ENCODE measurements at places on chromosomes 3 and 15.

GRCh38 chr3:186108941-186109865 is at the start of gene ETV5:
ETV5 (minus strand) TSS chr3:186109089; CDS start chr3:186105868, 3,221 bp downstream.
- no peaks in the 10 kb centered on the region for H3K36me3 ChIP-seq
- DNase-seq: peak; percentile 89
- H3K27me3 ChIP-seq: peaks cover 81% of the 10 kb centered on the region

GRCh38 chr3:14883226-14883625 is 64.2 kb upstream of the NR2C2 start:
- no peak overlapping the region for H3K27ac ChIP-seq
- H3K4me1 ChIP-seq: peaks cover 50% of the 10 kb centered on the region
- H3K4me3 ChIP-seq: no peak overlapping the region
- no peak for DNase-seq

GRCh38 chr3:134809427-134810051 is 14.5 kb downstream of the EPHB1 start:
- H3K4me1 ChIP-seq: peaks cover 3% of the 10 kb centered on the region
- H3K36me3 ChIP-seq: no peaks in the 10 kb centered on the region
- no peak overlapping the region for H3K4me3 ChIP-seq
- H3K27ac ChIP-seq: no peak overlapping the region

GRCh38 chr15:78052001-78052401 is 25.5 kb downstream of the TBC1D2B start:
- H3K27me3 ChIP-seq: no peaks in the 10 kb centered on the region
- peak overlapping the region; percentile 98 for H3K27ac ChIP-seq
- peaks cover 93% of the 10 kb centered on the region for H3K4me1 ChIP-seq
- H3K4me3 ChIP-seq: no peak overlapping the region
- no peak for DNase-seq

DNA sequence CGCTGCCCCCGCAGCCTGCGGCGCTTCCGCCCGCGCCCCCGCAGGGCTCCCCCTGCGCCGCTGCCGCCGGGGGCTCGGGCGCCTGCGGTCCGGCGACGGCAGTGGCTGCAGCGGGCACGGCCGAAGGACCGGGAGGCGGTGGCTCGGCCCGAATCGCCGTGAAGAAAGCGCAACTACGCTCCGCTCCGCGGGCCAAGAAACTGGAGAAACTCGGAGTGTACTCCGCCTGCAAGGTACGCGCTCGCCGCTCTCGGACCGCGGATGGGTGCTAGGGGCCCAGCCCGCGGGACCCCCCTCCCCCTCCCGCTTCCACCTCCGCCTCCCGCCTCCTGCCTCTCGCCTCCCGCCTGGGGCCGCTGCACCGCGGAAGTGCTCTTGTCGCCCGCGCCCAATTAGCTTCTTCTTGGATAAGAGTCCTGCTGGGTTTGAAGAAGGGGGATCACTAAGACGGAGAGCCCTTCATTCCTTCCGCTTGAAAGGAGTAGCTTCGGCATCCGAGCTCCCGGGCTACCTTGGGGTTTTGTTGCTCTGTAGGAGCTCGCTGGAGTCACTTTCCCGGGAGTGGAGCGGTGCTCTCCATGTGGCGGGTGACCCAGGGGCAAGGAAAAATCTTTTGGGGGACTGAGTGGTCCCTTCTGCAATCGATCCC is 426 bp downstream of the KAT2B start:
- H3K36me3 ChIP-seq: no peaks in the 10 kb centered on the region
- peak overlapping the region; percentile 91 for H3K27ac ChIP-seq
- peak overlapping the region; percentile 95 for H3K4me3 ChIP-seq
- peaks cover 3% of the 10 kb centered on the region for H3K27me3 ChIP-seq

- no peak for DNase-seq
- no peak overlapping the region for H3K27ac ChIP-seq
- no peaks in the 10 kb centered on the region for H3K36me3 ChIP-seq
- H3K27me3 ChIP-seq: no peaks in the 10 kb centered on the region
Measured at GRCh38 chr3:133540896-133541674, 32.4 kb upstream of the CDV3 start.

- no peaks in the 10 kb centered on the region for H3K4me1 ChIP-seq
- no peaks in the 10 kb centered on the region for H3K36me3 ChIP-seq
- no peak overlapping the region for H3K27ac ChIP-seq
- H3K27me3 ChIP-seq: no peaks in the 10 kb centered on the region
- H3K4me3 ChIP-seq: no peak overlapping the region
- DNase-seq: no peak
Measured at GRCh38 chr3:182305881-182306665, 487.2 kb upstream of the ATP11B start.

GRCh38 chr3:10310578-10310977 is 10.3 kb downstream of the SEC13 start:
- peaks cover 2% of the 10 kb centered on the region for H3K4me1 ChIP-seq
- no peaks in the 10 kb centered on the region for H3K27me3 ChIP-seq
- H3K27ac ChIP-seq: no peak overlapping the region
- DNase-seq: no peak
- no peak overlapping the region for H3K4me3 ChIP-seq
- H3K36me3 ChIP-seq: peaks cover 82% of the 10 kb centered on the region

DNA sequence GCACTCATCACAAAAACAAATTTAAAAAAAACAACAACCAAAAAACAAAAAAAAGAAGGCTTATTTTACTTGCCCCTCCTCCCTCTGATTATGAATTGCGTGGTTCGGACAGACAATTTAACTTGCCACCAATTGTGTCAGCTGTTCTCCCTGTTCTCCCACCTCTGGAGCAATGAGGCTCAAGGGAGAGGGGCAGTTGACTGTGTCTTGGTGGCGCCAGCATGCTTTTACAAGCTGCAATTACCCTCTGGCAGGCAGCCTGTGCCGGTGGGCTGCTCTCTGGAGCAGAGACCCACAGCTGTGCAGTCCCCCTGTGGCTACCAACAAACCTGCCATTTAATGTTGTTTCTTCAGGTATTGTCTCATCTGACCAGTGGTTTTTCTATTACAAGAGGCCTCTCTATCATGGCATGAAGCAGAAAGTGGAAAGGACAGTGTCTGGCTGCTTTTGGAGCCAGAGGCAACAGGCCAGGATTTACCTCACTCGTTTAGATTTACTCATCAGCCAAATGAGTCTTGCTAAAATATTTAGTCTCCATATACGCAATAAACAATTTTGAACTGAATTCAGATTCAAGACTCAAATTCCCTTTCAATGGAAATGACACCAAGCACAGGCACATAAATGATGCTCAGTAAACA is 192.0 kb upstream of the TPRG1 start:
- no peak for DNase-seq
- H3K4me3 ChIP-seq: no peak overlapping the region
- H3K27ac ChIP-seq: no peak overlapping the region
- peaks cover 26% of the 10 kb centered on the region for H3K27me3 ChIP-seq

GRCh38 chr15:41904541-41905005 is 10.7 kb upstream of the SPTBN5 start:
- no peak overlapping the region for H3K27ac ChIP-seq
- H3K36me3 ChIP-seq: peaks cover 47% of the 10 kb centered on the region
- peaks cover 4% of the 10 kb centered on the region for H3K4me1 ChIP-seq
- H3K4me3 ChIP-seq: no peak overlapping the region
- DNase-seq: peak; percentile 56

- no peak overlapping the region for H3K4me3 ChIP-seq
- no peaks in the 10 kb centered on the region for H3K4me1 ChIP-seq
- no peak for DNase-seq
- no peak overlapping the region for H3K27ac ChIP-seq
Measured at GRCh38 chr3:192181151-192181550, 546.2 kb downstream of the FGF12 start.

- no peak for DNase-seq
- H3K36me3 ChIP-seq: no peaks in the 10 kb centered on the region
- peaks cover 59% of the 10 kb centered on the region for H3K27me3 ChIP-seq
- H3K27ac ChIP-seq: no peak overlapping the region
- H3K4me3 ChIP-seq: no peak overlapping the region
Measured at GRCh38 chr3:146162561-146162960, 1.6 kb upstream of the PLOD2 start.

GRCh38 chr3:151299006-151299405 is 17.6 kb downstream of the GPR87 start:
- no peak overlapping the region for H3K27ac ChIP-seq
- H3K4me3 ChIP-seq: no peak overlapping the region
- no peak for DNase-seq
- H3K4me1 ChIP-seq: peaks cover 32% of the 10 kb centered on the region
- peaks cover 4% of the 10 kb centered on the region for H3K27me3 ChIP-seq
- H3K36me3 ChIP-seq: peaks cover 5% of the 10 kb centered on the region

DNA sequence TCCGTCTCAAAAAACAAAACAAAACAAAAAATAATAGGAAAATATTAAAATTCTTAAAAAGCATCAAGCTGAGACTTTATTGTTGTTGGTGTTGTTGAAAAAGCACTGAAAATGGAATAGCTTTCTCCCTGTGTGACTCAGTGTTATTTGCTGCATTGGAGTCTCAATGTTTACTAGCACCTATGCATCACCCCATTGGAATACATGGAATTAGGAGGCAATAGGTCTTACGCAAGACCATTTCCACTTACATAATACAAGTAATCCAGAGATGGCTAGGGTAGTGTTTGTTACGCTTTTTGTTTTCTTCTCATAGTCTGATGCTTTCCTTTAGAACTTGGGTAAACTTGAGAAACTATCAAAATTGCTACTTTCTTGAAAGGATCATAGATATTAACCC is 15.2 kb downstream of the GXYLT2 start:
- no peak for DNase-seq
- no peak overlapping the region for H3K27ac ChIP-seq
- no peaks in the 10 kb centered on the region for H3K4me1 ChIP-seq
- H3K36me3 ChIP-seq: no peaks in the 10 kb centered on the region
- no peak overlapping the region for H3K4me3 ChIP-seq

DNA sequence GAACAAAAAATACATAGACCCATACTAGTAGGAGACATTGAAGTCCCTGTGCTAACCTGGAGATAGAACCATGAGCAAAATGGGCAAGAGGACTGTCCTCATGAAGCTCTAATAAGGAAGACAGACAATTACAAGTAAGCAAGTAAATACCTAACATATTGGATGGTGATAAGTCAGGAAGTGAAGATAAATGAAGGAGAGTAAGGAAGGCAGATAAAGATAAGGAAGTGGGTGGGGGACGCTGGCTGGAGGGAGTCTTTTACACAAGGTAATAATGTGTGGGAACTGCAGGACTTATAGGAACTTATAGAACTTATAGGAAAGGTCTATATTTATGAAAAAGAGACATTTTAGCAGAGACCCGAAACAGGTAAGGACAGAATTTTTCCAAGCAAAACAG is 148.9 kb upstream of the ABI3BP start:
- peaks cover 8% of the 10 kb centered on the region for H3K27me3 ChIP-seq
- no peaks in the 10 kb centered on the region for H3K4me1 ChIP-seq
- H3K4me3 ChIP-seq: no peak overlapping the region
- no peak overlapping the region for H3K27ac ChIP-seq
- no peak for DNase-seq
- no peaks in the 10 kb centered on the region for H3K36me3 ChIP-seq

GRCh38 chr15:58165661-58166060 is 27.5 kb downstream of the AQP9 start:
- no peak overlapping the region for H3K27ac ChIP-seq
- H3K4me3 ChIP-seq: no peak overlapping the region
- DNase-seq: no peak
- peaks cover 25% of the 10 kb centered on the region for H3K27me3 ChIP-seq

GRCh38 chr15:53869044-53869805 is 109.0 kb upstream of the UNC13C start:
- H3K36me3 ChIP-seq: no peaks in the 10 kb centered on the region
- DNase-seq: no peak
- H3K27ac ChIP-seq: no peak overlapping the region
- H3K4me3 ChIP-seq: no peak overlapping the region

DNA sequence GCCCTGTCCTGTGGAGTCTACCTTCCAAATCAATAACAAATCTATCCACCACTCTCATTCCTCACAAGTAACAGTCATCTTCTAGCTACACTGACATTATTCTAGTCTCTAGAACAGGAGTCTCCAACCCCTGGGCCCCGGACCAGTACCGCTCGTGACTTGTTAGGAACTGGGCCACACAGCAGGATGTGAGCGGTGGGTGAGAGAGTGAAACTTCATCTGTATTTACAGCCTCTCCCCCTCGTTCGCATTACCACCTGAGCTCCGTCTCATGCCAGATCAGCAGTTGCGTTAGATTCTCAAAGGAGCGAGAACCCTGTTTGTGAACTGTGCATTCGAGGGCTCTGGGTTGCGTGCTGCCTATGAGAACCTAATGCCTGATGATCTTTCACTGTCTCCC is 31.9 kb downstream of the ROBO2 start:
- H3K4me1 ChIP-seq: no peaks in the 10 kb centered on the region
- no peaks in the 10 kb centered on the region for H3K27me3 ChIP-seq
- H3K4me3 ChIP-seq: no peak overlapping the region

- no peaks in the 10 kb centered on the region for H3K36me3 ChIP-seq
- no peak overlapping the region for H3K27ac ChIP-seq
- DNase-seq: peak; percentile 43
- H3K4me1 ChIP-seq: no peaks in the 10 kb centered on the region
Measured at GRCh38 chr15:62254137-62254934, 89.3 kb upstream of the C2CD4B start.

- H3K4me1 ChIP-seq: no peaks in the 10 kb centered on the region
- H3K4me3 ChIP-seq: no peak overlapping the region
- H3K27ac ChIP-seq: no peak overlapping the region
- DNase-seq: no peak
Measured at GRCh38 chr3:52845157-52845556, 10.3 kb upstream of the MUSTN1 start.

- H3K4me3 ChIP-seq: no peak overlapping the region
- no peaks in the 10 kb centered on the region for H3K27me3 ChIP-seq
- DNase-seq: no peak
Measured at GRCh38 chr15:46710401-46710960, 1006.8 kb upstream of the SEMA6D start.

- no peak overlapping the region for H3K4me3 ChIP-seq
- peaks cover 8% of the 10 kb centered on the region for H3K27me3 ChIP-seq
- no peaks in the 10 kb centered on the region for H3K36me3 ChIP-seq
- H3K27ac ChIP-seq: no peak overlapping the region
Measured at GRCh38 chr3:178971614-178972013, 100.0 kb downstream of the ZMAT3 start.

GRCh38 chr3:122993124-122993978 is 34.2 kb downstream of the SEMA5B start:
- H3K4me3 ChIP-seq: no peak overlapping the region
- DNase-seq: no peak
- no peaks in the 10 kb centered on the region for H3K36me3 ChIP-seq
- H3K27ac ChIP-seq: no peak overlapping the region

- DNase-seq: no peak
- no peak overlapping the region for H3K27ac ChIP-seq
- H3K4me1 ChIP-seq: peaks cover 40% of the 10 kb centered on the region
- H3K27me3 ChIP-seq: no peaks in the 10 kb centered on the region
Measured at GRCh38 chr3:190521998-190522397, 8.1 kb downstream of the IL1RAP start.

GRCh38 chr3:95939235-95939809 is 875.1 kb upstream of the EPHA6 start:
- no peak overlapping the region for H3K27ac ChIP-seq
- H3K27me3 ChIP-seq: no peaks in the 10 kb centered on the region
- DNase-seq: no peak

DNA sequence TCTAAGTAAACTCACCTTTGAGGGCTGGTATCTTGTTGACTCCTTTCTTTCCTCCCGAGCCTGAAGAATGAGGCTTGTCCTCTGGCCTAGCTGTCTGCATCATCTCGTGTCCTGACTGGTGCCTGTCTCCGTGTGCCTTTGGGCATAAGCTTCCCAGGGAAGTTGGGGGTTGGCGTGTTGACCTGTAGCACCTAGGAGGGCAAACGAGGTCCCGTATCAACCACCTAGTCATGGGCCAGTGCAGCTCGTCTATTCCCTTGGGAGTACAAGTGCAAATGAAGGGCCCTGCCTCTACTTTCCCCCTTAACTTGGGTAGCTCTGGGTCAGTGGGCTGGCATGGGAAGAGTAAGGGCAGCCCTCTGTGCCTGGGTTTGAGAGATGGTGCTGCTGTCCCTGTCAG is 8.7 kb downstream of the TEX264 start:
- peak overlapping the region; percentile 67 for H3K27ac ChIP-seq
- no peak overlapping the region for H3K4me3 ChIP-seq
- peaks cover 38% of the 10 kb centered on the region for H3K36me3 ChIP-seq
- no peaks in the 10 kb centered on the region for H3K27me3 ChIP-seq
- DNase-seq: no peak
